ENCODE measurements at places on chromosomes 5 and 9.

DNA sequence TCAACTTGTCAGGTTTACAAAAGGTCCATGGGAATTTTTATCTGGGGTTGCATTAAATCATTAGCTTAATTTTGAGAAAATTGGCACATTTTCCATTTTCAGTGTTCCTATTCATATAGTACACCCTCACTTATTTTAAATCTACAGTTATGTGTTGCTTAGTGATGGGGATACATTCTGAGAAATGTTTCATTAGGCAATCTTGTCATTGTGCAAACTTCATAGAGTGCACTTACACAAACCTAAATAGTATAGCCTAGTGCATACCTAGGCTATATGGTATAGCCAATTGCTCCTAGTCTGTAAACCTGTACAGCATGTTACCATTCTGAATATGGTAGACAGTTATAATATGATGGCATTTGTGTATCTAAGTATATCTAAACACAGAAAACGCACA, 19.8 kb upstream of the FAM151B start:
- DNase-seq, result no peak

DNA sequence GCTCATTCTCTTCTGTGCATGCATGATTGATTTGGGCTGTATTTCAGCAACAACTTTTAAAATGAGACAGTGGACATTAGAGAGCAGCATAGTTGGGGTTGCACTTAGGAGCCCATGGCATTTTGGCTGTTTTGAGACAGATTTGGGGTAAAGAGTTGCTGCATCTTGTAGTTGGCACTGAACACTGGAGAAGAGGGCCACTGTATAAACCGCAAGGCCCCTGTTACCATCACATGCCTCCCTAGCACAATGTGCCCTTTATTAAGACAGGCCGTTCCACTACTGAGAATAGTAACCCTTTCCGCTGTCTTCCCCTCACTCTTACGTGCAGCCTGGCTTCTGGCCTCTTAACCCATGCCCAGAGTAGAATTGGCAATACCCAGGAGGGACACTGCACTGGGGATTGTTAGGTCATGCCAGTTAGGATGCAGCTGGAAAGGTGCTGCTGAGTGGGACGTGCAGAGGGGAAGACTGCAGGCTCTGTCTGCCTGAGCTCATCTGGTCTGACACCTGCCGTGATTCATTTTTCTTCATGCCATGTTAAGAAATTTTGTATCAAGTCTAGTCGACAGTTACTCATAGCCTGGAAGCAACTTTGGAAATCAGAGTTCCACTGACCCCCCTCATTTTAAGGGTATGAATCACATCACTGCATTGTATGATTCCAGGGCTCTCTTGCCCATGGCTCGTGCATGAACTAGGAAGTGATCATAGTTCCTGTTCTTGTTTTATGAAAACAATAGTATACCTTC, 146.9 kb upstream of the DMRT1 start:
- peak; percentile 91 for DNase-seq

DNA sequence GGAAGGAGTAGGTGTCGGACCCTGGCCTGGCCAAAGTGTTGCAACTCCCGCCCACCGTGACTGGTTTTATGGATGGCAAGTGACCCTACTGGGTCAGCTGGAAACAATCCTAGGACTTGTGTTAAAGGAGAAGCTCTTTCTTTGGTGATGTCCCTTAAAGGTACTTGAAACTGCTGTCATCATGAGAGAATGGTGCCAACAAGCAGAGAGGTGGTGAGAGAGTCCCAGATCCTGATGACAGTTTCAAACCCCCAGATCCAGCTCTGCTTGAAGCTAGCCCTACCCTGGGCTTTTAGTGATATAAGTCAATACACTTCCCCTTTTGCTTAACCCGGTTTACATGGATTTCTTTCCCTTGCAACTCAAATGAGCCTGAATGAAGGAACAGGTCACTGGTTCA, 72.5 kb upstream of the UBTD2 start:
- DNase-seq, result no peak

GRCh38 chr5:143471666-143472464, 68.4 kb upstream of the NR3C1 start:
- no peak for DNase-seq

- no peak for DNase-seq
These were observed 354.7 kb upstream of the KIF2A start for GRCh38 chr5:61951295-61951694.

GRCh38 chr9:123067136-123067535, 33.7 kb downstream of the GPR21 start:
- no peak for DNase-seq

- peak; percentile 89 for DNase-seq
These were observed 71.2 kb upstream of the PARP8 start for GRCh38 chr5:50595199-50595598.

GRCh38 chr5:151758141-151758429, 346 bp downstream of the ATOX1 start:
- DNase-seq, result no peak

DNA sequence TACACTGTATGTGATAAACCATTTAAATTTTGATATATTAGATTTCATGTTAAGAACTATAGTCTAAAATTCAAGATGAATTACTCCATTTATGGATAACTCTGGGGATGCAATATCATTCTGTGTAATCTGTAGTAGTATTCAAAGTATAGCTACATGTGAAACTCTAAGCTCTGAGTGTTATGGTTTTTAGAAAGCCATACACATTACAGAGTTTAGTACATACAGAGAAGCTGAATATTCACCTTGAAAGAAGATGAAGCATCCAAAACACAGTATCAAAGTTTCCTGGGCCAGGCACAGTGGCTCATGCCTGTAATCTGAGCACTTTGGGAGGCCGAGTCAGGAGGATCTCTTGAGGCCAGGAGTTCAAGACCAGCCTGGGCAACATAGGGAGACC, 25.0 kb downstream of the ABHD17B start:
- no peak for DNase-seq

GRCh38 chr9:87770616-87771315, 44.8 kb downstream of the CTSL start:
- peak; percentile 72 for DNase-seq

DNA sequence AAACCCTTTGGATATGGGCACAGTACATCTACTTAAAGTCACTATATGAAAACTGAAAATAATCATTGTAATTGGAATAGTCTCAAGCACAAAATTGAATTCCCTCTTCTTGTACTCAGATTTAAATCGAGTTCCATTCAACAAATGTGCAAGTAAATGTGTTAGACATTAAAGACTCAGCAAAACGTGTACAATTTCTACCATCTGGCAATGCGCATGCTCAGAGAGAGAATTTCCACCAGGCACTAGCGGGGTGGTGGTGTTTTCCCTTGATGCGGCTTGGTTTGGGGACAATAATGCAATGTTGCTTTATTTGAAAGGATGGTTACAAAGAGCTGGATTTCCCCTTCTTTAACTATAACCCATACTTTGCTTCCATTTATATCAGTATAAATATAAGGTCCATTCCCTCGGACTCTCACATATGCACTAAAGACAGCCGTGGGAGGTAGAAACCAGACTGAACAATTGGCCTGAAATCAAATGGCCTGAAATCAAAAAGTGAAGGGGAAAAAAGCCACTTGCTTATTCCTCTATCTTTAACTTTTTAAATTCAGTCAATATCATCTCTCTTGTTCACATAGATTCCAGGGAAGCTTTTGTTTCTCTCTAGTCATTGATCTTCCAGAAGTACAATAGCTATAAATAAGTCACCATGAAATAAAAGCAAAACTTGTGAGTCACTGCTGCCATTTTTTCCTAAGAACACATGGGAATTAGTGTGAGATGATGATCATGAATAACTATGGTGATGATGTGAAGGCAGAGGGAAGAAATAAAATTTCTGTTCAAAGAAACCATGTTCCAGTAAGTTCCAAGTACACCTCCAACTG, 59.2 kb downstream of the ADAMTS12 start:
- DNase-seq, result no peak

All from renal cortical epithelial cell (primary cell).